ENCODE measurements at places on chromosomes 4 and X. TPM values are rescaled to one million over a fixed set of nuclear protein-coding genes. Genes with fewer than 3 reads are reported as not detected.

DNA sequence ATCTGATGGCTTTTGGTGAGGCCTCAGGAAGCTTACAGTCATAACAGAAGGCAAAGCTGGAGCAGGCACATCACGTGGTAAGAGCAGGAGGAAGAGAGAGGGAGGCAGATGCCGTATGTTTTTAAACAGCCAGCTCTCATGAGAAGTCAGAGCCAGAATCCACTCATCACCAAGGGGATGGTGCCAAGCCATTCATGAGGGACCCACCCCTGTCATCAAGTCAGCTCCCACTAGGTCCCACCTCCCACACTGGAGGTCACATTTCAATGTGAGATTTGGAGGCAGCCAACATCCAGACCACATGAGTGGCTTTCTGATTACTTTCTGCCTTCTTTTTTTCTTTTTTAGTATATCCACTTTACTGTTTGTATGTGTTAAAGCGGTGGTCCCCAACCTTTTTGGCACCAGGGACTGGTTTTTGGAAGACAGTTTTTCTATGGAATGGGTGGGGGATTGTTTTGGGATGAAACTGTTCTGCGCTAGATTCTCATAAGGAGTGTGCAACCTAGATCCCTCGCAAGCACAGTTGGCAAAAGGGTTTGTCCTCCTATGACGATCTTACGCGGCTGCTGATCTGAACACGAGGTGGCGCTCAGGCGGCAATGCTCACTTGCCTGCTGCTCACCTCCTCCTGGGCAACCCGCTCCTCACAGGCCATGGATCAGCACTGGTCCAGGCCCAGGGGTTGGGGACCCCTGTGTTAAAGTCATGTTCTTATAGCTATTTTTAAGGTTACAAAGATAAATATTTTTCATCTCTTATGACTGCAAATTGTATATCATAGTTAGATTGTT lies 61.7 kb downstream of the SLIT2 start:
- H3K36me3 ChIP-seq: no peaks in the 10 kb centered on the region
- H3K4me3 ChIP-seq: no peak overlapping the region
- H3K4me1 ChIP-seq: no peaks in the 10 kb centered on the region
- H3K27ac ChIP-seq: no peak overlapping the region

GRCh38 chr4:109429545-109429944 lies 4.1 kb upstream of the SEC24B start:
- H3K27me3 ChIP-seq: no peaks in the 10 kb centered on the region
- H3K4me3 ChIP-seq: no peak overlapping the region
- H3K36me3 ChIP-seq: no peaks in the 10 kb centered on the region

- no peaks in the 10 kb centered on the region for H3K36me3 ChIP-seq
- DNase-seq: no peak
- no peak overlapping the region for H3K4me3 ChIP-seq
- no peak overlapping the region for H3K27ac ChIP-seq
Measured at GRCh38 chr4:71382900-71383560, 44.2 kb downstream of the SLC4A4 start.

DNA sequence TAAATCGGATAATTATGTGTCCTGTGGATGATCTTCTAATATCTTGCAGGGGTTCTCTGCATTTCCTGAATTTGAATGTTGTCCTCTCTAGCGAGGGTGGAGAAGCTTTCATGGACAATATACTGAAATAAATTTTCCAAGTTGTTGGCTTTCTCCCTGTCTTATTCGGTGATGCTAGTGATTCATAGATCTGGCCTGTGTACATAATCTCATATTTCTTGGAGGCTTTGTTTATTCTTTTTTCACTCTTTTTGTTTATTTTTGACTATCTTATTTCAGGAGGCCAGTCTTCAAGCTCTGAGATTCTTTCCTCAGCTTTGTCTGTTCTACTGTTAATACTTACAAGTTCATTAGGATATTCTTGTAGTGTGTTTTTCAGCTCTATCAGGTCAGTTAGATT lies 20.7 kb upstream of the CLGN start:
- DNase-seq: no peak
- H3K4me1 ChIP-seq: no peaks in the 10 kb centered on the region
- H3K27me3 ChIP-seq: peaks cover 4% of the 10 kb centered on the region

DNA sequence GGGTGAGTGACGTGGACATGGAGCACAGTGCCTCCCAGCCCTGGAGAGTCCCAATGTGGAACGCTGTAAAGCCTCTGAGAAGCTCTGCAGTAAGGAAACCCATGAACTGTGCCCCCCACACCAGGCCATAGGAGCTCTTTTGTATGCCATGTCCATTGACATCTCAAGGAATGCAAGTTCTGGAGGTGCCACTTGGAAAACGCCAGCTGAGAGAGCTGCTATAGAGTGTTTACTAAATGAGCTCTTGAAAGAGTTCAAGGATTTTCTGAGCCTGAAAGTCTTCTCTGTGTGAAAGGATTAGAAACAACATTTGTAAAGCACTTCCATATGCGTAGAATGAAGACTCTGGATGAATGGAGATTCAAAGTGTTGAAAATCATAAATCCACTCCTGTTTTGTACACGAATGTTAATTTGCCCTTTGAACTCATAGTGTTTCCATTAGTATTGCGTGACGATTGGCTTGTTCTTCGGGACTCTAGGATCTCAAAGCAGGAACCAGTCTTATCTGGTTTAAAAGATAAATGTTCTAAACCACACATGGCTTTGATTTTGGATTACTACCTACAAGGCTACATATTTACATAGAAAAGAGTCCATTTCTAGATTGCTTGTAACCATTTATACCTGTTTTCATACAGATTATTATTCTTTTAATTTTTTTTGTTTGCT lies 41.8 kb upstream of the STOX2 start:
- DNase-seq: no peak
- H3K4me3 ChIP-seq: no peak overlapping the region
- no peaks in the 10 kb centered on the region for H3K27me3 ChIP-seq
- H3K27ac ChIP-seq: no peak overlapping the region

- H3K27ac ChIP-seq: no peak overlapping the region
- no peak for DNase-seq
- H3K4me1 ChIP-seq: no peaks in the 10 kb centered on the region
- no peaks in the 10 kb centered on the region for H3K27me3 ChIP-seq
Measured at GRCh38 chrX:115561605-115562479, 868 bp downstream of the PLS3 start.

DNA sequence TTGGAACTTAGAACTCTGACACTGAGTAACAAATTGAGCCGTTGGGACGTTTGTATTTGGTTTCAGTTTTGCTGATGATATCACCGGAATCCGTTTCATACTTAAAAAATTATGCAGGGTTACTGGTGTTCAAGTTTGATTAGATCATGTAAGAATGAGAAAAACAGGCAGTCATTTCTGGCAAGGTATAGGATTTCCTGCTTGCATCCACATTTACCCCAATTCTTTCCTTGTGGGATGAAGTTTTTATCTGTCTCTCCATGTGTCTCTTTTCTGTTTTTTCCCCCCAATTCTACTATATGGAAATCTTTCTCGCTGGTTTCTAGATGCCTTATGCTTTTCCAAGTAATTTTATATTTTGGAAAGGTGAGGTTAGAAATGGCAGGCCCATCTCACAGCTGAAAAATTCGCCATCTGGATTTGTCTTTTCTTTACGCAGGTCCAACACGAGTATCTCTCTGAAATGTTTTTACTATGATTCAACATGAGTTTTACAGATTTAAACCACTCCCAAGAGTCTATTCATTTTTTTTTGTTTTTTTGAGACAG lies 197.9 kb downstream of the SHOX start:
- no peaks in the 10 kb centered on the region for H3K36me3 ChIP-seq
- H3K4me1 ChIP-seq: no peaks in the 10 kb centered on the region
- H3K27ac ChIP-seq: no peak overlapping the region
- no peak overlapping the region for H3K4me3 ChIP-seq

DNA sequence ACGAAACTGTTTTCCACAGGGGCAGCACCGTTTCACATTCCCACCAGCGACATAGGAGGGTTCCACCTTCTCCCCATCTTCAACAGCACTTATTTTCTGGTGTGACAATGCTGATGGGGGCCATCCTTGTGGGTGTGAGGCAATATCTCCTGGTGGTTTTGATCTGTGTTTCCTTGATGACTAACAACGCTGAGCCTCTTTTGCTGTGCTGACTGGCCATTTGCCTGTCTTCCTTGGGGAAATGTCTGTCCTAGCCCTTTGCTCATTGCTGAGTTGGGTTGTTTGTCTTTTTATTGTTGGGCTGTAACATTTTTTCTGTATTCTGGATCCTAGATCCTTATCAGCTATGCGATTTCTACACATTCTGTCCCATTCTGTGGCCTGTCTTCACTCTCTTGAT lies 33.7 kb downstream of the ATP2B3 start:
- H3K4me3 ChIP-seq: no peak overlapping the region
- no peaks in the 10 kb centered on the region for H3K27me3 ChIP-seq
- no peak overlapping the region for H3K27ac ChIP-seq
- no peak for DNase-seq

- H3K27me3 ChIP-seq: no peaks in the 10 kb centered on the region
- peaks cover 20% of the 10 kb centered on the region for H3K4me1 ChIP-seq
- no peak overlapping the region for H3K27ac ChIP-seq
- H3K36me3 ChIP-seq: no peaks in the 10 kb centered on the region
- no peak overlapping the region for H3K4me3 ChIP-seq
- no peak for DNase-seq
Measured at GRCh38 chrX:136209751-136210150, 41.4 kb downstream of the MAP7D3 start.

DNA sequence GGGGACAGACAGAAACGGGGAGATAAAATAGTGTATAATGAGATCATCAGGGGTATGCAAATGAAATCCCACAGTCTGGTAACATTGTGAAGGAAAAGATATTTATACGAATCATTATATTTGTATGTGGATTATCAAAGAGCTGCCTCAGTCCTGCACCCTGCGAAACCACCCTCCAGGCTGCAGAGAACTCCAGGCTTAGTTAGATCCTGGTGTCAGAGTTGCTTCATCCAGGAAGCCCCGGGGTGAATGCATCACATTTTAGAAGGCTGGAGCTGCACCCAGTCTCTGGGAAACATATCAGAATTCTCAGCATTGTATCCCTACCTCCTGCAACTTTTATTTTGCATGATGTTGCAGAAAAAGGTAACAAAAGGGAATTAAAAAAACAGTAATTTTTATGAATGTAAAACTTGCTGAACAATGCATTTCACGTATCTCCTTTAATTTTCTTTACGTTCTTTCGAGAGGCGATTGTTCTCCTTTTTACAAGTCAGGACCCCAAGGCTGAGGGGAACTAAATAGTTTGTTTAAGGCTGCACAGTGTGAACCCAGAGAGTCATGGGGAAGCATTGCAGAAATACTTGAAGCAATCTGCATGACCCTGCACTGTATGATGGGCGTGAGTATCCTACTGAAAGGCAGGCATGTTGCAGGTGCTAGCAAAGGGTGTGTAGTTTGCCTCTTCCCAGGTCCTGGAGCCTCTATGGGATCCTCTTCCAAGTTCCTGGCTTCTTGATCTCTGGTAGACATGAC lies 299.5 kb upstream of the CLNK start:
- DNase-seq: no peak
- H3K27ac ChIP-seq: no peak overlapping the region
- H3K4me1 ChIP-seq: peaks cover 9% of the 10 kb centered on the region

GRCh38 chrX:11450354-11450753 lies 157.1 kb downstream of the AMELX start:
- no peak overlapping the region for H3K27ac ChIP-seq
- H3K27me3 ChIP-seq: no peaks in the 10 kb centered on the region
- H3K4me1 ChIP-seq: no peaks in the 10 kb centered on the region
- no peak for DNase-seq
- H3K36me3 ChIP-seq: no peaks in the 10 kb centered on the region

DNA sequence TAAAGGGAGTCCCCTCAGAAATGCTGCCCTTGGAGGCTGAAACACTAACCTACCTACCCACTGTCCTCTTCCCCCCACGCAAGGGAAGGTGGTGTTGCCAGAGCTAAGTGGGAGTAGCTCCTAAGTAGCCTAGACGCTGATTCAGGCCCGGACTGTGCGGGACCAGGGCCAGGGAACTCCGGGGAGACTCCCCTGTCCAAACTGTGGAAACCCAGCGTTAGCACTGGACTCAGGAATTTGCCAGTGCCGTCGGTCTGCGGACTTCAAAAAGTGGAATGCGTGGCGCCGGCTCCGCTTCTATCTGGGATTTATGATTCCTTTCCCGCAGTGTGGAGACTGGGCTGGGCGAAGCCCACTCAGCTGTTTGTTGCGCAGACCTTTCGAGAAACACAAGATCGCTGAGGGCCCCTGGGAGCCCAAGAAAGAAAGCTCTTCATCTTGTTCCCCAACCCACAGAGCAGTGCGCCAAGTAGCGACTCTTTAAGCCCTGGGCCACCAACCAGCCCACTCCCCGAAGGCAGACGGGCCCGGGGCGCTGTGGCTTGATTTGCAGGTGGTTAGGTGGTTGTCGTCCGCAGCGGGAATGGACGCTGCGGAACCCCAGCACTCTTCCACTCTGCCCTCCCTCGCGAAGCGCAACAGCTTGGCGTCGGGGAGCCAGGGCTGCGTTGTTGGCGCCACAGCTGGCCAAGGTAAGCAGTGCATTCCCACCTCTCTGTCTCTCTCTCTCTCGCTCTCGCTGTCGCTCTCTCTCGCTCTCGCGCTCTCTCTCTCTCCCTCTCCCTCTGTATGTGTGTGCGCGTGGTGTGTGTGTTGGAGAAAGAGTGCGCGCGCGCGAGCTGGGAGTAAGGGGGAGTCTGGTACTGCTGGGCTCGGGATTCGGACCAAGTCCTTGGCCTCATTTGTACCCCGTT lies 2.0 kb downstream of the TMEM255A start:
- H3K36me3 ChIP-seq: no peaks in the 10 kb centered on the region
- peaks cover 8% of the 10 kb centered on the region for H3K27me3 ChIP-seq
- peak; percentile 79 for DNase-seq
- no peak overlapping the region for H3K27ac ChIP-seq
- H3K4me1 ChIP-seq: peaks cover 22% of the 10 kb centered on the region

GRCh38 chr4:40182954-40183353 lies 13.9 kb upstream of the RHOH start:
- DNase-seq: no peak
- peaks cover 34% of the 10 kb centered on the region for H3K4me1 ChIP-seq

- no peak overlapping the region for H3K27ac ChIP-seq
- no peaks in the 10 kb centered on the region for H3K27me3 ChIP-seq
- H3K36me3 ChIP-seq: no peaks in the 10 kb centered on the region
- peaks cover 6% of the 10 kb centered on the region for H3K4me1 ChIP-seq
- H3K4me3 ChIP-seq: no peak overlapping the region
- DNase-seq: no peak
Measured at GRCh38 chr4:687048-687970, 1.6 kb downstream of the SLC49A3 start.

DNA sequence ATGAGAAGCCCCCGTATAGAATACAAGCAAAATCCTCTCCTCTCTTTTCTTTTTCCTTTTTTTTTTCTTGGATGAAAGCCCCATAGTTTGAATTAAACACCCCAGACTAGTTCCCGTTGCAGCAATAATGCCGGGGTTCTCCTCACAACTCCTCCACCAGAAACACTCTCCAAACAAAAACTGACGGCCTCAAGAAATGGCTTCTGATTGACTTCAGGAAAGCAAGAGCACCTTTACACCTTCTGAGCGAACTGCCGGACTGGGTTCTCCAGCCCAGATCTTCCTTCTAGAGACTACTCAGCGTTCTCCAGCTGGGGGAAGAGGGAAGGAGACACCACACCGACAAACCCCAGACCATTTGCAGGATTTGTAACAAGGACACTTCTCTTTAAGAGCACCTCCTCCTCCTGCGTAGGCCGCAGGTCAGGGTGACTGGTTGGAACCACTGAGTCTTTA lies 4.0 kb downstream of the HAND2 start:
- no peak overlapping the region for H3K4me3 ChIP-seq
- peaks cover 90% of the 10 kb centered on the region for H3K27me3 ChIP-seq
- no peaks in the 10 kb centered on the region for H3K36me3 ChIP-seq

Gene MGARP
- 0.23 TPM for total RNA-seq

Gene C4orf50
- 0.25 TPM for total RNA-seq

Gene KIAA1210
- not detected for total RNA-seq

Gene KLF8
- 7.0 TPM for total RNA-seq

Gene FGFBP1
- total RNA-seq: not detected

Gene PLP1
- not detected for total RNA-seq

Gene FGB
- not detected for total RNA-seq

Gene LDOC1
- 18.4 TPM for total RNA-seq

Gene PABPC1L2B
- not detected for total RNA-seq

Gene CACNA1F
- 1.3 TPM for total RNA-seq

Measured in CD4-positive, alpha-beta memory T cell (primary cell).